ENCODE measurements at places on chromosomes 7 and 10. TPM values are rescaled to one million over a fixed set of nuclear protein-coding genes. Genes with fewer than 3 reads are reported as not detected.

The HOXA10 gene
- 13.7 TPM for total RNA-seq

The TMEM130 gene
- 0.30 TPM for total RNA-seq

The CFAP70 gene
- 0.97 TPM for total RNA-seq

The PITX3 gene
- total RNA-seq, result not detected

The EGR2 gene
- 2.3 TPM for total RNA-seq
